Neural crest cell (in vitro differentiated cells): ENCODE measurements at places on chromosomes 7 and 10. TPM values are rescaled to one million over a fixed set of nuclear protein-coding genes. Genes with fewer than 3 reads are reported as not detected.

INPP5A gene
- 34.8 and 35.4 TPM in 2 replicates for total RNA-seq

- no peak overlapping the region for H3K27ac ChIP-seq
- no peaks in the 10 kb centered on the region for H3K27me3 ChIP-seq
- no peak overlapping the region for H3K4me3 ChIP-seq
- H3K36me3 ChIP-seq, result no peaks in the 10 kb centered on the region
- no peak for DNase-seq
- no peaks in the 10 kb centered on the region for H3K4me1 ChIP-seq
Observed at GRCh38 chr7:116028787-116029186, 1.8 kb downstream of the TFEC start.

DNA sequence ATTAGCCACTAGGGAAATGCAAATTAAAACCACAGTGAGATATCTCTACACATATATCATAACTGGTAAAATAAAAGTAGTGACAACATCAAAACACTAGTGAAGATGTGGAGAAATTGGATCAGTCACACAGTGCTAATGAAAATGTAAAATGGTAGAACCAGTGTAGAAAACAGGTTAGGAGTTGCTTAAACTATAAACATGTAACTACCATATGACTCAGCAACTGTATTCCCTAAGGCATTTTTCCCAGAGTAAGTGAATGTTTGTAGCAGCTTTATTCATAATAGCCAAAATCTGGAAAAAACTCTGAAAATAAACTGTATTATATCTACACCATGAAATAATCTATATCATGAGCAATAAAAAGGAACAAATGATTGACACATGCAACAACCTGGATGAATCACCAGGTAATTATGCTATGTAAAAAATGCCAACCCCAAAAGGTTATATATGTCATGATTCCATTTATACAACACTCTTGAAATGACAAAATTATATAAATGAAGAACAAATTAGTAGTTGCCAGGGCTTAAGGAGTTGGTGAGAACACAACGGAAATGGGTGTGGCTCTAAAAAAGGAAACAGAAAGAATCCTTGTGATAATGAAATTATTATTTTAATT, 22.8 kb downstream of the SLC25A40 start:
- no peak for DNase-seq
- peaks cover 21% of the 10 kb centered on the region for H3K36me3 ChIP-seq
- no peaks in the 10 kb centered on the region for H3K27me3 ChIP-seq
- H3K4me3 ChIP-seq, result no peak overlapping the region
- no peak overlapping the region for H3K27ac ChIP-seq

FBXL13 gene
- 2.1 TPM in 2 replicates for total RNA-seq

GPER1 gene
- 0.91 and 1.1 TPM in 2 replicates for total RNA-seq

GRCh38 chr10:63866075-63866746, 345.0 kb downstream of the REEP3 start:
- no peaks in the 10 kb centered on the region for H3K36me3 ChIP-seq
- H3K27me3 ChIP-seq, result peaks cover 19% of the 10 kb centered on the region
- no peak overlapping the region for H3K27ac ChIP-seq
